ENCODE measurements at places on chromosomes 1 and 21.

GRCh38 chr1:155192346-155193274 lies 15.1 kb downstream of the THBS3 start:
- DNase-seq = no peak

GRCh38 chr1:164723296-164723798 lies 164.4 kb downstream of the PBX1 start:
- no peak for DNase-seq

- peak; percentile 30 for DNase-seq
Measured at GRCh38 chr1:155321639-155322503, 1.2 kb downstream of the RUSC1 start.

GRCh38 chr1:206911064-206911663 lies 10.6 kb downstream of the FCMR start:
- peak; percentile 72 for DNase-seq

DNA sequence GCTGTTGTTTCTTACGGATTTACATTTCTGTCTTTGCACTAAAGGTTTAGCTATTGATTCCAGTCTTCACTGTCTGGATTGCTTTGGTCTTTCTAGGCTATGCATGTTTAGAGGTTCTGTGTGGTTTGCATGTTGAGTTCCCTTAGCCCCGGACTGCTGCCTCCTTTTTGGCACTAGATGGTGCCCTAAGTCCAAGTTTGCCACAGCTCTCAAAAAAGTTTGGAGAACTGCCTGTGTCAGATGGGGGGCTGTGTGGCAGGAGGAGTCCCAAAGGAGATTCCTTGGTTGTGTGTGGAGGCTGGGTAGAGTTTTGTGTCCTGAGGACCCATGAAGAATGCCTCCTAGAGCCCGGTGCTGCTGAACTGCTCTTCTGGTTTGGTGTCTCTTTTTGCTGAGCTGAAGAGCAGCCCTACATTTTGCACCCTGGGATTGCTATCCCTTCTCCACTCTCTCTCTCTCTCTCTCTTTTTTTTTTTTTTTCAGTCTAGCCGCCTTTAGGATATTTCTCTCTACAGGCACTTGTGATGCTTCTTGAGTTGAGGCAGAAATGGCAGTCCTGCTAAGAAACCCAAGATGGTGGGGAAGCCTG lies 74.4 kb downstream of the PTGS2 start:
- peak; percentile 15 for DNase-seq

- DNase-seq = peak; percentile 69
Measured at GRCh38 chr1:97796711-97797110, 124.1 kb downstream of the DPYD start.

GRCh38 chr1:23657659-23658275 lies 33.8 kb upstream of the RPL11 start:
- peak; percentile 61 for DNase-seq

DNA sequence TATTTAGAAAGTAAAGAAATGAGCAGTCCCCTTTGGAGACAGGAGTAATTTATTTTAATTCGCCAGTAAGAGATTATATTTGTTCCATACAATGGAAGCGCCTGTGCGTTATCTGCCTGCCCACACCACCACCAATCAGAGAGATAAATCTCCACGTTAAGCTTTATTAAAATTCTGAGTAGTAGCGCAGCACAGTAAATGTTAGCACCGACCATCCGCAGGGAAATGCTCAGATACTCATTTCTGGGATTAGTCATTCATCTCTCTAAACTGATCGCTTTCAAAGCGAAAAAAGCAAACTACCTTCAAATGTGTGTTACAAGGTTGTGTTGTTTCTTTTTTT lies 1.2 kb downstream of the ETS2 start:
- peak; percentile 22 for DNase-seq

DNA sequence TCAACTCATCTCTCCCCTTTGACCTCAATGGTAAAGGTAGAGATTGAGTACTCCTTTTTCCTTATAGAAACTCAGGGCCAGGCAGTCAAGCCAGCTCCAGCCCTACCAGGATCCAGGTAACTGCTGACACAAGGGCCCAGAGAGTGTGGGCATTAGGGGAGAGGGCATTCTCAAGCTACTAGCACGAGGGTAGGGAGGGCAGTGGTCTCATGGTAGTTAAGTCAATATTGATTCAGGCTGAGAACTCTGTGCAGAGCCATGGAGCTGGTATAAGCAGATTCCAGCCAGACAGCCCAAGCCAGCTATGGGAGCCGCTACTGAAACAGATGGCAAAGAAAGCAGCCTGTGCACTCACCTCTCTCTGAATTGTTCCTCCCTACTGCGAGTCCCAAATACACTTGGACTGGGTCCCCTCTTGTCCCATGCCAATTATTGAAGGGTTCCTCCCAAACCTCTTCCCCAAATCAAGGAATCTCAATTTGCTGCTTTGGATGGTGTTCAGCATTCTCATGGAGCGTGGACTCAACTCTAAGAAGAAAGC lies 2.8 kb downstream of the PI4KB start:
- no peak for DNase-seq

DNA sequence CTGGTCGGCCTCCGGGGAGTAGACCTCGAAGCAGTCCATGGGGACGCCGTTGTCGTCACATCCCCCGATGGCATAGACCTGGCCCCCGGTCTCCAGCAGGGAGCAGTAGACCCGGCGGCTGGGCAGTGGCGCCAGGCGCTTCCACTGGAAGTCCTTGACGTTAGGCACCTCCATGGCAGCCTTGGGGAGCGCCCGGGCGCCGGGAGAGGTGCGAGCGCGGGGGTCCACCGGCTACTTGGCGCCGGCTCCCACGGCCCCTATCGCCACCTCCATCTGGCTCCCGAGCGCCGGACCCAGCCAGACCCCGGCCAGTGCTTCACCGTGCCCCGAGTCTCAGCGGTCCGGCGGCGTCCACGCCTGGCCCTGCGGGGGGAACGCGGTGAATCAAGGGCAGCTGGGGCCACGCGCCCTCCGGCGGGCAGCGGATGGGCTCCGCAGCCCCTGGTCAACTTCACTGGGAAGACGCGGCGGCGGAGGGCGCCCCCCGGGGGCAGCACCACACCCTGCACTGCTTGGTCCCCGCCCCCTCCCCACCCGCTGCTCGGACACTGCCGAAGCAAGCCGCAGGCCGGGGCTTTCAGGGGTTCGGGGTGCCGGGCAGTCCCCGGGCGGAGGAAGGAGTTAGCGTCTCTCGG lies 13.2 kb downstream of the KLHDC8A start:
- no peak for DNase-seq

- no peak for DNase-seq
Measured at GRCh38 chr1:238898856-238899255, 487.5 kb upstream of the CHRM3 start.

GRCh38 chr1:81458186-81458585 lies 342.5 kb upstream of the ADGRL2 start:
- DNase-seq = peak; percentile 36
